NCI-H345 (cell line): ENCODE measurements at places on chromosomes 2 and 18.

- no peak for DNase-seq
Observed at GRCh38 chr2:33130544-33130943, 183.8 kb downstream of the LTBP1 start.

DNA sequence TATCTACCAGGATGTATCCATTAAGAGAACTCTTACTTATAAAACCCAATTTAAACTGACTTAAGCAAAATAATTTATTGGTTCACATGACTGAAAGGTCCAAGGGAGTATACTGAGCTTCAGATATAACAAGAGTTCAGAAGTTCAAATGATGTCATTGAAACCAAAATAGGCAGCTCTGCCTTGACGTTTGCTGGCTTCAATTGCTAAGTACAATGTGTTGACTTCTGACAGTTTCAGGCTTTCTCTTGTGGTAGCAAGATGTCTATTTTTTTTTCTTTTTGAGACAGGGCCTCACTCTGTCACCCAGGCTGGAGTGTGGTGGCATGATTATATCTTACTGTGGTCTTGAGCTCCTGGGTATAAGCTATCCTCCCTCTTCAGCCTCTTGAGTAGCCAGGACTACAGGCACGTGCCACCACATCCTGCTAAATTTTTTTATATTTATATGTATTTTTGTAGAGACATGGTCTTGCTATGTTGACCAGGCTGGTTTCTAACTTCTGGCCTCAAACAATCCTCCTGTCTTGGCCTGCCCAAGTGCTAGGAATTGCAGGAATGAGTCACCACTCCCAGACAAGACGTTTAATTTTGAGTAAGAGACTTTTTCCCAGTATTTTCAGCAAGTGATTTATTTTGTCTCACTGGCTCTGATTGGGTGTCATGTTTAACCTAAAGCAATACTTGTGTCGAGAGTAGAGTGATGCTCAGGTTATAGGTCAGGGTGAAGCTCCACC, 184.8 kb downstream of the NR4A2 start:
- no peak for DNase-seq

DNA sequence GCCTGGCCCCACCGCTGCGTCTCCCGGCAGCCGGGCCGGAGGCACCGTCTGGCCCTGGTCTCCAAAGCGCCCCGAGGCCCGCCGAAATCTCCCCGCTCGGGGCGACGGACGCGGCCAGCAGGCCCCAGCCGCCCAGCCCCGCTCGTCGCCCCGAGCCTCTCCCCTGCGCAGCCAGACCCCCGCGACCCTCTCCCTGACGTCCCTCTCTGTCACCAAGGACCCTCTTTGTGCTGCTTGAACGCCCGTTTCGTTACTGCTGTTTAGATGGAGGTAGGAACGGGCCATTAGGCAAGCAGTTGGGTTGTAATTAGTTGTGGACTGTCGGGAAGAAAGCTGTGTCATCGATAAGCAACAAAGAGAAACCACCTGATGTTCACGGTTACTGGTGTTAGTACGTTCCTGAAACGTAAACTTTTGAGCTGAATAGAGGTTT, 686 bp downstream of the UBXN4 start:
- peak; percentile 46 for DNase-seq

DNA sequence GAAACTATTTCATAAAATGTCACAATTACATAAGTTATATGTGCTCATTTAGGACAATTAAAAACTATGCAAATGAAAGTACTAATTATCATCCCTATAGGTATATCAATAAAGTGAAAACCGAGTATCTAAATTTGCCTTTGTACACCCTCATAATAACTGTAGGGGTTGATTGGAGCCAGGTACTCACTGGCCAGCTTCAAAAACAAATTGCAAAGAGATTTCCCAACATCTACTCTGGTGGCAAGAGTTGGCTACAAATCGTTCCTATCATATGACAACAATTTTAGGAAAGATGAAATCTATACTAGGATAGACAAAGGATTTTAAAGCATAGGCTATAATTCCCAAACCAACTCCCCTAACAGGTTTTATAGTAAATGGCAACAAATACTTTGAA, 556.4 kb downstream of the LRRTM4 start:
- no peak for DNase-seq

GRCh38 chr18:22211657-22212056, 42.3 kb downstream of the GATA6 start:
- no peak for DNase-seq

GRCh38 chr2:218927876-218928275, 31.6 kb upstream of the CDK5R2 start:
- no peak for DNase-seq

DNA sequence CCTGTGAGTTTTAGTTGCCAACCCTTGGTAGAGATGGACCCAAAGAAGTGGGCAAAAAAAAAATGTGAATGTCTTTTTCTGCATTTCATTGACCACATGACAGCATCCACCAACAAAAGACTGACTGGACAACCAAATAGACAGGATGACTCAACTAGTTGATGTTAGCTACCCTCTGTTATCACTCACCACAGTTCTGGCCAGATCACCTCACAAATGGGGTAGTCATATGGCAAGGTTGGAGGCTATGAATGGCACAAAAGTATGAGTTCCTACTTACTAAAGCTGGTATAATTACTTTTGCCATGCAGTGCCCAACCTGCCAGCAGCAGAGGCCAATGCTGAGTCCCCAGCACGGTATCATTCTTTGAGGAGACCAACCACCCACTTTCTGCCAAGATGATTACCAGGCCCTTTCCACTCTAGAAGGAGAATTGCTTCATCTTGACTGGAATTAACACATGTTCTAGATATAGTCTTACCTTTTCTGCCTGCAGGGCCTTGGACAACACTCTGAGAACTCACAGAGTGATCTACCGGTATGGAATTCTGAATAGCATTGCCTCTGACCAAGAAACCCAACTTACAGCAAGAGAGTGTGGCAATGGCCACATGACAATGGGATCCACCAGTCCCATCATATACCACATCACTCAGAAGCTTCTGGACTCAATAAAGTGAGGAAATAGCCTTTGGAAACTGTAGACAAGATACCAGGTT, 20.1 kb upstream of the TCF7L1 start:
- DNase-seq = no peak

GRCh38 chr2:208252716-208253492, 2.0 kb downstream of the IDH1 start:
- DNase-seq = no peak

DNA sequence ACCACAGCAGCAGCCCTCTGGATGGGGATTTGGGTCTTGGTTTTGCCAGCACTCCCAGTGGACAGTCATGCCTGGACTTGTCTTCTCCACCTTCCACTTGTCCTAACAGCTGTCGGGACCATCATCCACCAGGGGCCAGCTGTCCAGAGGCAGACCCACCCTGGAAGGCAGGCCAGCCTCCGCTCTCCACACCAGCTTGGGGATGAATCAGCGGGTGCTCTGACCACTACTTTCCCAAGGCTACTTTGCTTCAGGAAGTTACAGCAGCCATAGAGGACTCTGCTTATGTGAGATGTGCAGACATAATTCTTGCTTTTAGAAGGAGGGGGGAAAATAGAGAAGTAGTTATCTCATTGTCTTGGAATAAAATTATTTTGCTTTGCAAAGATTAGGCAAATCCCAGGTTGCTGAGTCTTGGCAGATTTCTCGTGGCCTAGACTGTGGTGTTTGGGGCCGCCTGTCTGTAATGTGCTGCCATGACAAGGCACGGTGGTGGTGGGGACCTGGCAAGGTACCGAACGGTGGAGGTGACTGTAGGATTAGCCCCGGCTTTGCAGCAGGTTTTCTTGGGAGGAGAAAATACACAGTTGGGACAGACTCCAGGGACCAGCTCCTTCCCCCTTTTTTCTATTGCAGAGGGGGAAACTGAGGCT, 148.7 kb downstream of the AGAP1 start:
- no peak for DNase-seq

GRCh38 chr18:79962311-79962710, 2.1 kb upstream of the HSBP1L1 start:
- no peak for DNase-seq

DNA sequence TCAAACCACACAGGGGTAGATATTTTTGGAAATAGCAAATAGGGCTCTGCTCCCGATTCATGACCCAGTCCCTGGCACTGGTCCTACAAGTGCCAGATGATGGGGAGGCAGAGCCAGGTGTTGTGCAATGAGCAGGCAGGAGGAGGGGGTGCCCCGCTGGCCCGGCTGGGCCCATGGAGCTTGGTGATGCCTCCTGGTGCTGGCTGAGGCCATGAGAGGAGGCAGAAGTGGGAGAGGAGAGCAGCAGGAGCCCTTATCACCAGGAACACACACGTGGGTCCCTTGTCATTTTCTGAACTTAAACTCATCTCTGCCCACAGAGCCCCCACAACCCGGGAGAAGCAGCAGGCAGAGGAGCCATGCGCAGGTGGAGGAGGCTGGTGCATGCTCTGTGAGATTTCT, 90.5 kb upstream of the MAPK4 start:
- DNase-seq = no peak

- no peak for DNase-seq
Observed at GRCh38 chr2:127753374-127753773, 52.1 kb downstream of the SFT2D3 start.

DNA sequence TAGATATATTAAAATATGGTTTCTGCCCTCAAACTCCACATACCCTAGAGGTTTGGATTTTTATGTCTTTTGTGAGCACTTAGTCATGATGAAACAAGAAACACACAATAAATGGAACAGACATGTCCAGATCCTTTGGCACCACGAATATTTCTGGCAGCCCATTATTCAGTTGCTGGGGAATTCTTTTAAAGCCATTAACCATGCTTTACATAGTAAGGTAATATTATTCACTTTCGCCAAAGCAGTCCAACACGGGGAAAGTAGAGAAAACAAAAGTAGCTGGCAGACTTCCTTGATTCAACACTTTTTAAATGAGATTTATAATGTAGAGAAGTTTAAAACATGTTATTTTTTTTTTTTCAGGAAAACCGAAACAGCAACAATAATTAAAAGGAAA, 235.4 kb downstream of the PIEZO2 start:
- no peak for DNase-seq

DNA sequence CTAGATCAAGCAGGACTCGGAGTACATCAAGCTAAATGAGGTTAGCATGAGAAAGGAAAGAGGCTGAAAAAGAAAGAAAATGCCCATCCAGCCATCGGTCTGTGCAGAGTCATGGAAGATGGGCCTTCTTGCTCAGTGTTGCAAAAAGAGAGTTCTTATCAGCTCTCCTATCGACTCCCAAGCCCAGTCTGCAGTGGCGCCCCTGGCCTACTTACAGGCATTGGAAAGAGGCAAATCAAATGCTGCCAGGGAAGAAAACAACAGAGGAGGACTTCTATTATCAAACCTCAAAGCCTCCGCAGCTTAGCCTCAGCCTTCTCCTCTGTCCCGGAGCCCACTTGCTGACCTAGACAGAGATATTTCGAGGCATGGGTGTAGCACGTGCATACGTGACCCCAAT, 66.0 kb downstream of the CDH2 start:
- DNase-seq = no peak

- no peak for DNase-seq
Observed at GRCh38 chr2:33275689-33276444, 200.6 kb upstream of the RASGRP3 start.

- DNase-seq = peak; percentile 25
Observed at GRCh38 chr2:160241251-160242137, 41.4 kb upstream of the ITGB6 start.

- DNase-seq = no peak
Observed at GRCh38 chr2:125312342-125312741, 1287.3 kb downstream of the CNTNAP5 start.

DNA sequence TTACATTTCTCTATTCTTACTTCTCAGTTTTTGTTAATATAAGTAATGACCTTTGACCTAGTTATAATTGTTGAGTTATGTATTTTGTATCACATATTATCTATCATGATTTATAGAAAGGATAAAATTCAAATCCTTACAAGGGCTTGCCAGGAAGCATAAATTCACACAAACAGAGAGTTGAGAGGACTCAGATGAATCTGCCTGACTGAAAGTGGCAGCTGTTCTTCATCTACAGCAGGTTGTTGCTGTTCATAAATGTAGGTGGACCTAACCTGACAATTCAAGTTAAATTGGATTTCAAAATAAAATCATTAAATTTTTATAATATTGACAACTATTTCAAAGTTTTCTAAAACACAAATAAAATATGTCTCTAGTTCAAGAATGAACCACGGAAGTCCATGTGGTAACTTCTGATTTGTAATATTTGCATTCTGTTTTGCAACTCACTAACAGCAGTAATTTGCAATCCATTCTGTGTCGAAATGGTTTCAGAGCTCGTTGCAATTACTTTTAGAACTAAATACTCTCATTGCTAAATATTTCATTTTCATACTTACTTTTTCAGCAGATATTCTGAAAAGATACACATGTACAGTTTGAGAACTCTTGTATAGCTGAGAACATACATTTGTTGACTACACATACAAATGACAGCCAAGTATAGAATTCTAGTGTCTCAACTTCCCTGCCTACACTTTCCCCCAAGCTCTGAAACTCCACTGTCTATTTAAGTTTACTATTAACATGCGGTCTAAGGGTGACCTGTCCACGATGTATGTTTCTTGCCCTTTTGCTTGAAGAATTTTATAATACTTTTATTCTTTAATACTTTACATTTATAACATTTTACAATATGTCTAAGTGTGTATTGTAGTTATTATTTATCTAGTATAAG, 25.7 kb downstream of the SCN7A start:
- DNase-seq = no peak

- DNase-seq = no peak
Observed at GRCh38 chr18:8519102-8519501, 90.1 kb upstream of the RAB12 start.

GRCh38 chr18:77035380-77036187, 97.0 kb downstream of the MBP start:
- no peak for DNase-seq

DNA sequence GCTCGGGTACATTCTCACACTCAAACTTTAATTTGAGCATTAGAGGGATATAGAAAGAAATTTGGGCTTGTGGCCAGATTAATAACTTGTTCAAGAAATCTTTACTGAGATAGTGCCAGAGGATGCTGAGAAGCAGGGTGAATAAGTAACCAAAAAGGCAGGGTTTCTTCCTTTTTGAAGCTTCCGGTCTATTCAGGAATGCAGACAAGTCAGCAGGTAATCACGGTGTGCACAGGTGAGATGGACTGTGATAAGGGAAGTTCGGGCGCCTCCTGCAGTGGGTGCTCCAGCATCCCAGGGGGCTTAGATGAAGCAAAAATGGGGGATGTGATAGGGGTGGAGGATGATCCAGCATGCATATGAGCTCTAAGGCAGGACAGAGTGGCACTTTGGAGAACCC, 44.9 kb upstream of the CYP1B1 start:
- DNase-seq = no peak
